ENCODE measurements at places on chromosomes 7 and 10.

DNA sequence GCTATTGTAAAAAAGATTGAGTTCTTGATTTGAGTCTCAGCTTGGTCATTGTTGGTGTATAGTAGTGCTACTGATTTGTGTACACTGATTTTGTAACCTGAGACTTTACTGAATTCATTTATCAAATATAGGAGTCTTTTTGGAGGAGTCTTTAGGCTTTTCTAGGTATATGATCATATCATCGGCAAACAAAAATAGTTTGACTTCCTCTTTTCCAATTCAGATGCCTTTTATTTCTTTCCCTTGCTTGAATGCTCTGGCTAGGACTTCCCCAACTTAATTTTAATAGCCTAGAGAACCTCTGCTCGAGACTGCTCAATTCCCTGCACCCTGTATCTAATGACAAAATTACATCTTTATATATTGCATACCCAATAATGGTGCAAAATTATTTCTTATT is 154.4 kb downstream of the CCDC7 start:
- no peak for DNase-seq

GRCh38 chr10:103726637-103727036 is 128.7 kb downstream of the SH3PXD2A start:
- no peak for DNase-seq

- DNase-seq, result no peak
Measured at GRCh38 chr7:391961-392524, 102.1 kb downstream of the FOXL3 start.

GRCh38 chr7:31251441-31251840 is 89.1 kb downstream of the NEUROD6 start:
- DNase-seq, result no peak

DNA sequence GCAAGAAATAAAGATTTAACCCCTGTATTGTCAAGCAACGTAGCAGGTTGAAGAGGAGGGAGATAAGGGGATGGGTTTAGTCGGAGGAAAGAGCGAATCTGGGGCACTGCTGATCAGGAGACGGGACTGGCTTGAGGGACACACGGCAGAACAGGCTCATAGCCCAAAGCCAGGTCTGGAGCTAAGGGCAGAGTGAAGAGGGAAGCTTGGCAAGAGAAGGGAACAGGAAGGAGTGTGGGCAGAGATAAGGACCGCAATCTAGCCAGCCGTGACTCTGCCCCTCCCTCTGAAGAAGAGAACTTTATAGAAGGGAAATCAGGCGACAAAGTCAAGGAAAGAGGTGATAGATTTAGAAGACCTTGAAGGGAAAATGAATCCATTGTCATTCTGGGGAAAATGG is 67.6 kb downstream of the CAV1 start:
- no peak for DNase-seq

- no peak for DNase-seq
Measured at GRCh38 chr10:123573236-123574108, 92.7 kb upstream of the GPR26 start.

DNA sequence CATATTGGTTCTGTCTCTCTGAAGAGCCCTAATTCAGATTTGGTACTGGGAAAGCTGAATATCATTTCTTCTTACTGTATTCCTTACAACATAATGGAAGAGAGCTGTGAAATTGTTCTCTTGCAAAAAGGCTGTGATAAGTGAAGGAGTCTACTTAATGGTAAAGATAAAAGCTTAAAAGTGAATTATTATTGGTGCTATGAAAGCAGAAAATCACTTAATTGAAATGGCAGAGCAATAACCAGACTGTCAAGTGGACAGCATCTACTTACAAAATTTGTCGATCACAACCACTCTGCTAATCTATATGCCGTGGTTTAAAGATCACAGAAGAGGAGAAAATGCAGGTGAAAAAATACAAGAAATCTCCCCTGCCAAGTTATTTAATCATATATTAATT is 264.7 kb upstream of the TEX47 start:
- DNase-seq, result no peak

DNA sequence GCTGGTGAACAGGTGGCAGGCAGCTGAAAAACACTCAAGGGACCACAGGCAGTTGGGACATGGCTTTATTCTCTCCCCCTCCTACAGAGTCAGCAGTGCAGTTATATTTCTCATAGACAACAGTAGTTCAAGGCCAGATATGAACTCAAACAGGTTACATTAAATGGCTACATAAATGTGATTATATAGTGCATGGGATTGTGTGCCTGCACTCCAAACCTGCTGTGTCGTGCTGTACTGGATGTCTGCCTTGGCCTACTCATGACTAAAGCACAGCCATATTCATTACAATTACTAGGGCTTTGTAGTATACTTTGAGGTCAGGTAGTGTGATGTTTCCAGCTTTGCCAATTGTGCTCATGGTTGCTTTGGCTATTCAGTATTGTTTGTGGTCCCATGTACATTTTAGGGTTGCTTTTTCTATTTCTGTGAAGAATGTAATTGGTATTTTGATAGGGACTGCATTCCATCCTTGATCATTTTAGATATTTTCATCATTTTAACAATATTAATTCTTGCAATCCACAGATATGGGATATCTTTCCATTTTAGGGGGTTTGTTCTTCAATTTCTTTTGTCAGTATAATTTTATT is 393.6 kb downstream of the CNTNAP2 start:
- no peak for DNase-seq

All from effector memory CD4-positive, alpha-beta T cell (primary cell).